CD4-positive, alpha-beta memory T cell (primary cell): ENCODE measurements at places on chromosomes 5 and 9. TPM values are rescaled to one million over a fixed set of nuclear protein-coding genes. Genes with fewer than 3 reads are reported as not detected.
A peak's percentile ranks its signal among the peaks of the same experiment; 100 is the strongest.

GPSM1 gene
- 0.78 TPM for polyA plus RNA-seq

GRCh38 chr9:113516840-113517577 is 53.5 kb downstream of the RGS3 start:
- peak; percentile 60 for DNase-seq

FOXD4L3 gene
- not detected for polyA plus RNA-seq

- DNase-seq: no peak
These were observed 766.4 kb upstream of the WWC1 start for GRCh38 chr5:167525004-167525403.

DNA sequence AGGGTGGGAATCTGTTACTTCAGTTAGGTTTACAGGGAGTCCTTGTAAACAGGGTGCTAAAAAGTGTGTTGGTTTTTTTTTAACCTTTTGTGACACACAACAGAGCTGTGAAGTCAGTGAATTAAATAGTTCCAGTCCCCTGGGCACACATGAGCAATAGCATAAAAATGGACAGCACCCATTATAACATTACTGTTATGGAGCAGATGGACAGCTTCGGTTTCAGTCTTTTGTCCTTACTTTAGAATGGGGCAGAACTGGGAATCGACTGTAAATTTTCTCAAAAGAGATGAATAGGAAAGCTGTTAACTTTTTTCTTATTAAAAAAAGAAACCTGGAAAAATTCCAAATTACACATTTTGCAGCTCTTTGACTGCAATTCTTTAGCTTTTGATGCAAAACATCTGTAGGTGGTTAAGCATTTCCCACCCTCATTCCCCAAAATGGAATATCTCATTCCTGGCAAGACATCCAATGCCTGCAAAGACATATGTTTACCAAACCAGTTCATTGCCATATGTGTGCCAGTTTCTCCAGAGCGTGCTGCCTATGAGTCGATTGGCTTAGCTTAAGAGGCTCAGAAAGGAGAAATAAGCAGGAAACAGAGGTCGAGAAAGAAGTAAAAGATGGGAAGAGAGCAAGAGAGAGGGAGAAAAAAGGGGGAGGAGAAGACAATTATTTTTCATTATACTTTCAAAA is 212.3 kb upstream of the TMEM161B start:
- no peak for DNase-seq

SEMA5A gene
- 1.3 TPM for polyA plus RNA-seq

GRCh38 chr5:148897842-148898241 is 71.4 kb downstream of the ADRB2 start:
- no peak for DNase-seq

DNA sequence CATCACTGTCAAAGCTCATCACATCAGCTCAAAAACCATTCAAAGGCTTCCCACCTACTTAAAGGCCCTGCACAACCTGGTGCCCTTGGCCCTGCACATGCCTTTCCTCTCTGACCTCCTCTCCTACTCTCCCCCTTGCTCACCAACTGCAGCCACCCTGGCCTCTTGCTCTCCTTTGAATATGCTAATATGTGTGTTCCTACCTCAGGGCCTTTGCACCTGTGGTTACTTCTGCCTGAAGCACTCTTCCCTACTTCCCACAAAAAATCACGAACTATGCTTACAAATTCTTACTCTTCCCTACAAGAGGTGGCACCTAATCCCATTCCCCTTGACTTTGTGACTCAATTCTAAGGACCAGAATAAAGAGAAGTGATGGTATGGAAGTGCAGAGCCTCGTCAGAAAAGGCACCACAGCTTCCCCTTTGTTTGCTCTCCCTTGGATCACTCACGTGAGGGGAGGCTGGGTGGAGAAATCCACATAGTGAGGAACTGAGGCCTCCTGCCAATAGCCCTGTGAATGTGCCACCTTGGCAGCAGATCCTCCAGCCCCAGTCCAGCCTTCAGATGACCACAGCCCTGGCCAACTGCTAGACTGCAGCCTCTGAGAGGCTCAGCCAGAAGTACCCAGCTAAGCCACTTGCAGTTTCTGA is 3.2 kb upstream of the TMEM171 start:
- DNase-seq: no peak

GRCh38 chr5:175222621-175223020 is 221.4 kb downstream of the DRD1 start:
- no peak for DNase-seq

PCDHGA1 gene
- not detected for polyA plus RNA-seq

- no peak for DNase-seq
These were observed 94.2 kb downstream of the PCSK1 start for GRCh38 chr5:96338624-96339415.

DNA sequence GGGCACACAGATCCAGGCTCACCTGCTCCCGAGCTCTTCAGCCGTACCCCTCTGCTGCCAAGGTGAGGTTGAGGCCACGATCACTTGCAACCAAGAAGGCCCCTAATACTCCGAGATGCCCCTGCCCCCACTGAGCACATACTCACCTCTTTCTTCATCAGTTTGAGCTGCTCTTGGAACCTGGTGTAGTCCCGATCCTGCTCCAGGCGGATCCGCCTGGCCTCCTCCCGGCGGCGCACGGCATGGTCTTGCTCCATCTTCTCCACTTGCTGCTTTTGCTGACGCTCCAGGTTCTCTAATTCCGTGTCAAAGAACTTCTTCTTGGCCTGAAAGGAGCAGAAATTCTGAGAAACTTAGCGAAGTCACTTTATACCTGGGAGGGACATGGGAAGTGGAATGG is 75.7 kb upstream of the FBXW11 start:
- DNase-seq: no peak

DNA sequence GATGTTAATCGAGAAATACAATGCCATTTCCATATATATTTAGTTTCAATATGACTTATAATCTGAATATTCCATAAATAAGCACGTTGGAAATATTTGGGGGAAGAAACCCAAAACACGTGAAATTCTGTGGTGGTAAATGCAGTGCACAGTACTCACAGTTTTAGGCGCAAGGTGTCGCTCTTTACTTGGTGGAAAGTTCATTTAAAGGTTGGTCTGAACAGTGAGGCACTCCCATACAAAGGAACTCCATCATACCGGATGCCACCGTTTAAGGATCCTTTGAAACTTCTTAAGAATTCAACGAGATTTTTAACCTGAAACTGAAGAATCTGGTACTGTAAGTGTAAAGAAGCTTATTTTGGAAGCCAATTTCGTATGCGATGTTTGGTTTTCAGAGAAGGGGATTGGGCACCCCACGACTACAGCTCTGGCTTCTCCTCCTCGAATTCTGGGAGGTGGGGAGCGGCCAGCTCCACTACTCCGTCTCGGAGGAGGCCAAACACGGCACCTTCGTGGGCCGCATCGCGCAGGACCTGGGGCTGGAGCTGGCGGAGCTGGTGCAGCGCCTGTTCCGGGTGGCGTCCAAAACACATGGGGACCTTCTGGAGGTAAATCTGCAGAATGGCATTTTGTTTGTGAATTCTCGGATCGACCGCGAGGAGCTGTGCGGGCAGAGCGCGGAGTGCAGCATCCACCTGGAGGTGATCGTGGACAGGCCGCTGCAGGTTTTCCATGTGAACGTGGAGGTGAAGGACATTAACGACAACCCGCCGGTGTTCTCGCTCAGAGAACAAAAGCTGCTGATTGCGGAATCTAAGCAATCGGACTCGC is at the start of gene PCDHA11:
TSS of gene PCDHA11 (plus strand) at position 237 of the 834 bp plus-strand sequence. CDS start at position 384, 147 bp downstream.
- DNase-seq: no peak

RHOBTB3 gene
- 1.6 TPM for polyA plus RNA-seq

GRCh38 chr9:18058564-18059442 is 415.1 kb upstream of the ADAMTSL1 start:
- DNase-seq: no peak

DNA sequence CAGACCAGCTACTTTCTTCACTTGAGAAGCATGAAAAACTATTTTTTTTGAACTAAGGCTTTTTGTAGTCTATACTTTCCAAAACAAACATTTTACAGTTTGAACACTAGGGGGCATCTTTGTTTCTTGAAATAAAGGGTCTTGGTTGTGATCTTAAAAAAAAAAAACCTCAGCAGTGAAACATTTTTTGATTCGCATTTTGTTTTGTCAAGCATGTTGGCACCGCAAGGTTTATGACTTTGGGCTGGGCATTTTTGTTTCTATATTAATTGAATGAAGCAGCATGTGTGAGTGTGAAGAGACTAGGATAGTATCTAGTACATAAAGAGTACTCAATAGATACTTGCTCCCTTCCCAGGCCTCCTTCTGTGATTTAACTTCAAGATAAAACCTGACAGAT is 31.6 kb upstream of the ACOT12 start:
- DNase-seq: no peak

- no peak for DNase-seq
These were observed 235.5 kb downstream of the ARHGEF28 start for GRCh38 chr5:73861313-73861988.
